Lower lobe of right lung (tissue), 2 donors: ENCODE measurements at places on chromosomes 4 and X.

DNA sequence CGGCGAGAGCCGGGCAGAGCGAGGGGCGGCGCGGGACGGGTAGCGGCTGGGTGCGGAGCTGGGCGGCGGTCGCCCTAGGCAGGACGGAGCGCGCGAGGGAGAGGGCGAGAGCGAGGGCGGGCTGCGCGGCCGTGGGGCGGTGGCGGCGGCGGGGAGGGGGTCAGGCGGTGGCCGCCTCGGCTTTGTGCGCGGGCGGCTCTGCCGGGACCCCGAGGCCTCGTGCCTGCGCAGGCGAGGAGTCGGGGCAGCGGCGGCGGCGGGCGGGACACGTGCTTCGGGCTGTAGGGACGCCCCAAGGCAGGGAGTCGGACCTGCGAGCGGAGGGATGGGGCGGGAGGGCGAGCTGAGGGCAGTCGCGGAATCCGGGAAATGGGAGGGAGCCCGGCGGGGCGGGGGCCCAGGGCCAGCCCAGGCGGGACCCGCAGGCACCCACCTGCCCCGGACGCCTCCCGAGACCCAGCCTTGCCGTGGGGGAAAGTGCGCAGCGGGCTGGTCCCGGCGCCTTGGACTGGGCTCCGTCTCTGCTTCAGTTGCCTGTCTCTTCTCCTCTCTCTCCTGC is 465 bp downstream of the BMPR1B start:
- DNase-seq, result peak; percentile 62

- no peak for DNase-seq
These were observed 43.4 kb upstream of the CABS1 start for GRCh38 chr4:70291341-70291740.

DNA sequence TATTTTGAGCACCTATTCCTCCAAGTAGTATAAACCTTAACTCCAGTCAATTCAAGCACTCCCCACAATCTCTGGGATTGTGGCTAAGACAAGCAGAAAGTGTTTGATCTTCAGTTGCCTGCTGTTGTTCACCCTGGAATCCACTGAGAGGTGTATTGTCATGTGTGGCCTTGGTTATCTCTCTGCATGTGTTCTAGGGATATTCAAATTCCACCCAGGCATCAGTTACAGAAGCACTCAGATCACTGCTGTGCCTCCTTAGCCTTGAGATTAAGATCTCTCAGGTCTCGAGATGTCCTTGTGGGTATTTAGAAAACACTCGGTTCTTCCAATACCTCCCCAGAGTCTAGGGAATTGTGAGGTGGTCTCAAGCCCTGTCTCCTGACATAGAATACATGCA is 213.3 kb downstream of the SMARCA1 start:
- DNase-seq, result no peak

DNA sequence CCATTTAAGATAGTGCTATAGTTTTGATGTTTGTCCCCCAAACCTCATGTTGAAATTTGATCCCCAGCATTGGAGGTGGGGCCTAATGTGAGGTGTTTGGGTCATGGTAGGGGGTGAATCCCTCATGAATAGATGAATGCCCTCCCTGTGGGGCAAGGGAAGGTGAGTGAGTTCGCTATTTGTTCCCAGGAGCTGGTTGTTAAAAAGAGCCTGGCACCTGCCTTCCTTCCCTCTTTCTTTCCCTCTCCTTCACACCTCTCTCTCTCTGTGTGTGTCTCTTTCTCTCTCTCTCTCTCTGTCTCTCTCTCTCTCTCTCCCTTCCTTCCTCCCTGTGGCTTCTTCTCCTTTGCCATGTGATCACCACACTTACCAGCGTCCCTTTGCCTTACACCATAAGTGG is 160.7 kb downstream of the AASDH start:
- DNase-seq, result no peak

- no peak for DNase-seq
These were observed 7.5 kb upstream of the SMARCA5 start for GRCh38 chr4:143506031-143506430.

GRCh38 chrX:130682990-130683389 is 220.0 kb downstream of the ENOX2 start:
- DNase-seq, result no peak

DNA sequence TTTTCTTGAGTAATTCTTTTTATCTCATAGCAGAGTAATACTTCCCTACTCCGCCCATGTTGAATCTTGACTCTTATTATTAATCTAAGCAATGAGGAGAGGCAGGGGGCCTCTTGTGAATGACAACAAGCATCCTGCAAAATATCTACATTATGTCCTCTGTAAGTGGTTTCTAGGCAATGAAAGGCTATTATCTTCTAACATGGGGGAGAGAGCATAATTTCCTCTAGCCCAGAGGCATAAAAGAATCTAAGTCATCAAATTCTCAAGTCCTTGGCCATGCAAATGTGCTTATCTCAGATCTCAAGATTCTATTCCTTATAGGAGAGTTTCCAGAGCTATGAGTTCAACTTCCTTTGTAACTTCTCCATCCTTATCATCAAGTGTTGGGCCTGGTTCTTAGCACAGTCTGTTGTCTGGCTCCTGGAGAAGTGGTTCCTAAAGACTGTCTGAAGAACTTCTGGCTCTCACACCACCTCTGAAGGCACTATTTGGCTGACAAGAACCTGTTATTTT is 423.1 kb upstream of the INTU start:
- no peak for DNase-seq
